ENCODE measurements at places on chromosomes 3 and 15.

- DNase-seq = no peak
Measured at GRCh38 chr3:63872135-63872924, 8.7 kb downstream of the ATXN7 start.

- DNase-seq = no peak
Measured at GRCh38 chr15:49904296-49904695, 214.7 kb downstream of the ATP8B4 start.

- no peak for DNase-seq
Measured at GRCh38 chr3:32859604-32860237, 41.9 kb downstream of the TRIM71 start.

DNA sequence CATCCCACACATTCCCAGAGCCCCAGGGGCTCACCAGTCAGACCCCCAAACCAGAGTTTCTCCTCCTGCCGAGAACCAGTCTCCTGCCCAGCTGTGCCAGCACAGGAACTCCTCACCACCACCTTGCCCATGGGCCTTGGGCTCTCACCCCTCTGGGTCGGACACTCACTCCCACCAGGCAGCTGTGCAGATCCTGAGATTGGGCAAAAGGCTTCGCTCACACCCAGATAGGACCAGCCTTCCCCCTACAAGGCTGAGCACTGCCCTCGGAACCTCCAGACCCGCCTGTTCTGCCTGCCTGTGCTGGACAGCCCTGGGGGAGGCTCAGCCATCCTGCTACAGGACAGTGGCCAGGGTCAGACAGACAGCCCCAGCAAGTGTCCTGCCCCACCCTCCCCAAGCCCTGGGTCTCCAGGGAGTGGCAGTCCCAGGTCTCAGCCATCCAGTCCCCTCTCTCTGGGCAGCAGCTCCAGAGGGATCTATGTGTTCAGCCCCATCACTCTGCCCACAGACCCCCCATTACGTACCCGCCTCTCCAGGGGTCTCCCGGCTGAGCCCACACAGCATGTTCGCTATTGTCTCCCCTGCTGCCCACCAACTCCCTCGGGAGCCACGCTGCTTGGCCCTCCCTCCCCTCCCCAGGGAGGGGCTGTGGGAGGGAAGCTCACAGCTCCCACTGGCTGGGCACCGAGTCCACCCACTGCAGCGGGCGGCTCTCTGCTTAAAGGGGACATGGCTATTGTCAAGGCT is at the start of gene GRIP2:
TSS of gene GRIP2 (minus strand) at position 601 of the 750 bp plus-strand sequence. CDS start at position 567, 34 bp downstream.
- no peak for DNase-seq

- no peak for DNase-seq
Measured at GRCh38 chr15:47887241-47887800, 170.0 kb downstream of the SEMA6D start.

DNA sequence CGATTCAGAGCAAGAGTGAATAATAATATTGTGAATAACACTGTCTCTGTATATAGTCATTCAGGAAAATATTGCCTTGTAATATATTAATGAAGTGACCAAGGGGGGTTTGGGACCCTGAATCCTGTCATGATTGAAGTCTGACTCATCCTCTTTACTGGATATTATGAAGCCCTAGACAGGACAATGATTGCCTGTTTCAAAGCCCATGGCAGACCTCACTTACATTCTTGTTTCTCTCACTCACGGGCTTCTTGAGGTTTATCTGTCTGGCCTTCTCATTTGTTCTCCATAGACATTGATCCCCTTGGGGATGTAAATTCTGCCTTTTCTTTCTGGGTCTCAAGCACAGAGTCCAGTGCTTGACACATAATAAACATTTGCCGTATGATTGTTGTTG is 449.3 kb upstream of the THRB start:
- no peak for DNase-seq

DNA sequence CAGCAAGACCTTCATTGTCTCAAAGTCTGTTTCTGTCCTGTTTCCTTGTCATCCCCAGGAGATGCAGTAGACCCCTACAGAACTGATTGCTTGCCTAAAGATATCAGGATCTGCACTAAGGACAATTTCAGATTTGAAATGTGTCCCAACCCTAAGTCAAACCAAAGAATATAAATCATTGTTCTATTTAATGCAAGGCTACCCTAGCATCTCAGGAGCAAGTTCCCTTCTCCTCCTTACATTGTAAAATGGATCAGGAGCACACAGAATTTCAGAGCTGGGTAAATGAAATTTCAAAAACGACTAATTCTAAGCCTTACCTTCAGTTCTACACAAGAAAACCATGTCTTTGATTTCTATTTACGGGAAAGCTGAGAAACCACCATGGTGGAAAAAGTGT is 360.9 kb upstream of the KCNH8 start:
- no peak for DNase-seq

GRCh38 chr3:188489639-188490405 is 335.9 kb downstream of the LPP start:
- no peak for DNase-seq

GRCh38 chr3:37447732-37448131 is 273.4 kb upstream of the LRRFIP2 start:
- no peak for DNase-seq

DNA sequence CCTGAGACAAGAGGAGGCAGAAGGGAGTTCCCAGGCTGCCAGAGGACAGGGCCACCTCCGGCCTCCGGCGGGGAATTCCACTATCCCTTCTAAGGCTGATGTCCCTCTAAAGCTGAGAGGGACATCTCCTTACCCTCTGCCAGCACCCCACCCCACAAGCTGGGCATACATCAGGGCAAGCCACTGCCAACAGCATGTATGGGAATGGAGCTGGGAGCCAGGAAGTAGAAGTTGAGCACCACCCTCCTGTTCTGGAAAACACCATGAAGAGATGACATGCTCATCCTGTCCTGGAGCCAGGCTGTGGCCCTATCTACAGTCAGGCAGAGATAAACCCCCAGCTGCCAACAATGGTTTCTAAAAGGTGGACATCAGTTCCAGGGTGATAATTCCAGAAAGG is 7.1 kb downstream of the PLCD1 start:
- no peak for DNase-seq
